ENCODE measurements at places on chromosomes 16 and 17. TPM values are rescaled to one million over a fixed set of nuclear protein-coding genes. Genes with fewer than 3 reads are reported as not detected.

DNA sequence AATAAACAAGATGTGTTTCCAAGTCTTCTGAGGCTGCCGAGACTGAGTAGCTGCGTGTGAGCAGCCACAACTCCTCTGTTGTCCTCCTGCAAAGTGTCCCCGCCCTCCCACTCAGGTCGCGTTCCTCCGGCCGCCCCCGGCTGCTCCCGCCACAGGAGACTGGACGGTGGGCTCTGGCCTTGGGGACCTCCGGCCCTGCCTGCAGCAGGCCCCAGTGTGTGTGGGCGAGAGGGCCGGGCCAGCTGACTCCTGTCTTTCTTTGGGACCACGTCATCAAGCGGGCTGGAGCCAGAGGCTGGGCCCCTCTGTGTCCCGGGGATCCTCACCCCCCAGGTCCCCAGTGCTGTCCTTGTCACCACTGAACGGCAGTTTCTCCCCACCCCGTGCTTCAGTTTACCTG lies 175.3 kb downstream of the NPIPB11 start:
- no peaks in the 10 kb centered on the region for H3K36me3 ChIP-seq
- no peaks in the 10 kb centered on the region for H3K27me3 ChIP-seq
- DNase-seq: peak; percentile 4
- peak overlapping the region; percentile 20 for H3K27ac ChIP-seq
- no peak overlapping the region for H3K4me3 ChIP-seq
- H3K4me1 ChIP-seq: peaks cover 23% of the 10 kb centered on the region

DNA sequence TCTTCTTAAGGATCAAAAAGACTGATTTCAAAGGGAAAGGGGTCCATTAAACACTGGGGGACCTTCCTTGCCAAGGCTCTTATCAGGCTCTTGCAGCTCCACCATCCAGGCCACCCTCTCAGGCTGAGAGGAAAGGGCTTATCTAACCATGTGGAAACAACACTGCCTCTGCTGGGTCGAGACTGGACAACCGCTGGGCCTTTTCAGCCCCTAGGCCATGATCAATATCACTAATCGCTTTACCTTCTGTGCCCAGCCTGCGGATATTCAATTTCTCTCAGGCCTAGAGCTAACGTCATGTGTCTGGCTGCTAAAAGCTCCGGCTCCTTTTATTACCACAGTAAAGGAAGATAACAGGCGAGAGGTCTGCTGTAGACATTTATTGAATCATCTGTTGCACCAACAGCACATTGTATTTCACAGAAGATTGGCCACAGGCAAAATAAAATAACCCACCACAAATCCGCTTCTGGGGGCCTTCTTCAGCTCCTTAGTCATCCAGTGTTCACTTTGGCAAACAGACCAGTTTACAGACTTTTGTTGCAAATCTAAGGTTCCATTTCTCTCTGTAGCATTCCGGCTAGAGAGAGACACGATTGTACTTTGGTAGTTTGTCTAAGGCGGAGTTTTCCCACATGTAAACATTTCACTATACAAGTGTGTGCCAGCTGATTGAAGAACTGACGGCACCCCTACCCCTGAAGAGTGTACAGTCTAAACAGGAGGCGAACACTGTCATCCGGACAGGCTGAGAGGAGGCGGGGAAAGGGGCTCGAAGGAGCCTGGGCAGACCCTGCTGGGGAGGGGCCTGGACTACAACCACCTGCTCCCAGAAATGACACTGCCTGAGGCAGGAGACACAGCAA lies 13.9 kb downstream of the CYB561 start:
- H3K36me3 ChIP-seq: no peaks in the 10 kb centered on the region
- H3K27ac ChIP-seq: peak overlapping the region; percentile 83
- H3K4me3 ChIP-seq: no peak overlapping the region
- no peaks in the 10 kb centered on the region for H3K27me3 ChIP-seq
- H3K4me1 ChIP-seq: no peaks in the 10 kb centered on the region
- no peak for DNase-seq

DNA sequence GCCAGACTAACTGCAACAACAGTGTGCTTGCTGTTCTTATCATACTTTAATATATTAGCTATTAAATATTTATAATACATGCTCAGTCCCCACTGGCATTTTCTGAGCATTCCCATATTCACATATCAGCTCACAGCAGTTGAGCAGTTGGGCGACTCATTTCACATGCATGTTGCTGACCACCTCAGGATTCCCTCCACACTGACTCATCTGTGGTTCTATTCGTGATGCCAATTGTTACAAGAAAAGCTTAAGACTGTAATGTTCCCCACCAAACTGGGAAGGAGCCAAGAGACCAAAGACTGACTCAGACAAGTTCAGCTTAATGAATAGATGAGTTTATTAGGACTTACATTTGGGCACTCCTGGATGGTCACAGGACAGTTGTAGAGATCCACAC lies 100.3 kb upstream of the KIF2B start:
- no peak for DNase-seq
- no peak overlapping the region for H3K27ac ChIP-seq
- no peaks in the 10 kb centered on the region for H3K36me3 ChIP-seq

DNA sequence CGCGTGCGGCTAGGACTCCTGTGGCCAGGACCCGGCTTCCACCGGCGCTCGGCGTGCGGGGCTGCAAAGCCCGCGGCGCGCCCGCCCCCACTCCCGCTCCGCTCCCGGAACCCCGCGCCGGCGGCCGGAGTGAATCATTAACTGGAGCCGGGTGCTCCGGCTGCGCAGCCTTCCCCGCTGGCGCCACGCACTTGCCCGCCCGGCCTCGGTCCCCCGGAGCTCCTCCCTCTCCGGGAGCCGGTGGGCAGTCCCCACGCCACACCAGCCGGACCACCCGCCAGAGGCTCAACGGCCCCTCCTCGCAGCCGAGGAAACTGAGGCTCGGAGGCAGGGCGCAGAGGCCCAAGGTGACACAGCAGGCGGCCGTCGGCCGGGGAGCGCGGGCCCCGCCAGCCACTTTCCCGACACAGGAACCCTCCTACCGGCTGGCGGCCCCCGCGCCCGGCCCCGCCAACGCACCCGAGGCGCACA lies 580 bp downstream of the BCAR1 start:
- peak overlapping the region; percentile 93 for H3K4me3 ChIP-seq
- peak overlapping the region; percentile 99 for H3K27ac ChIP-seq
- H3K36me3 ChIP-seq: no peaks in the 10 kb centered on the region

DNA sequence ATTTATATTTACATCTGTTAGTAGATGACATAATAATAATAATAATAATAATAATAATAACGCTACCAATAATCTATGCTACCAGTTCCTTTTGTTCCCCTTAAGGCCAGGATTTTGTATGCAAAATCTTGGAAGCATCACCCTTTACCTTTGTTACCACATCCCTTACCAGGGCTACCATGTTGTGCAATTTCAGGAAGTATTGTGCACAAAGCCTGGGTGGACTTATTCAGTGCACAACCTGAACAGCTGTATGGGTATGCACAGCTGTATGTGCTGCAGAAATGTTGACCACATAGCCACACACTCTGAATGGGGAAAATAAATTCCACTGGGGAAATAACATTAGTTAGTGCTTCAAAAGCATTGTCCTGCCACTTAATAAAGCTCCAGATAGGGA lies 19.9 kb upstream of the CALB2 start:
- H3K4me3 ChIP-seq: no peak overlapping the region
- peaks cover 6% of the 10 kb centered on the region for H3K27me3 ChIP-seq
- H3K36me3 ChIP-seq: no peaks in the 10 kb centered on the region
- no peak overlapping the region for H3K27ac ChIP-seq
- H3K4me1 ChIP-seq: no peaks in the 10 kb centered on the region

GRCh38 chr16:22946433-22946832 lies 132.5 kb downstream of the HS3ST2 start:
- H3K27ac ChIP-seq: no peak overlapping the region
- H3K4me3 ChIP-seq: no peak overlapping the region
- no peak for DNase-seq
- no peaks in the 10 kb centered on the region for H3K4me1 ChIP-seq

GRCh38 chr16:8851761-8852403 lies 16.9 kb downstream of the CARHSP1 start:
- peaks cover 5% of the 10 kb centered on the region for H3K4me1 ChIP-seq
- no peaks in the 10 kb centered on the region for H3K27me3 ChIP-seq
- peaks cover 10% of the 10 kb centered on the region for H3K36me3 ChIP-seq
- H3K27ac ChIP-seq: no peak overlapping the region
- DNase-seq: no peak
- H3K4me3 ChIP-seq: no peak overlapping the region

DNA sequence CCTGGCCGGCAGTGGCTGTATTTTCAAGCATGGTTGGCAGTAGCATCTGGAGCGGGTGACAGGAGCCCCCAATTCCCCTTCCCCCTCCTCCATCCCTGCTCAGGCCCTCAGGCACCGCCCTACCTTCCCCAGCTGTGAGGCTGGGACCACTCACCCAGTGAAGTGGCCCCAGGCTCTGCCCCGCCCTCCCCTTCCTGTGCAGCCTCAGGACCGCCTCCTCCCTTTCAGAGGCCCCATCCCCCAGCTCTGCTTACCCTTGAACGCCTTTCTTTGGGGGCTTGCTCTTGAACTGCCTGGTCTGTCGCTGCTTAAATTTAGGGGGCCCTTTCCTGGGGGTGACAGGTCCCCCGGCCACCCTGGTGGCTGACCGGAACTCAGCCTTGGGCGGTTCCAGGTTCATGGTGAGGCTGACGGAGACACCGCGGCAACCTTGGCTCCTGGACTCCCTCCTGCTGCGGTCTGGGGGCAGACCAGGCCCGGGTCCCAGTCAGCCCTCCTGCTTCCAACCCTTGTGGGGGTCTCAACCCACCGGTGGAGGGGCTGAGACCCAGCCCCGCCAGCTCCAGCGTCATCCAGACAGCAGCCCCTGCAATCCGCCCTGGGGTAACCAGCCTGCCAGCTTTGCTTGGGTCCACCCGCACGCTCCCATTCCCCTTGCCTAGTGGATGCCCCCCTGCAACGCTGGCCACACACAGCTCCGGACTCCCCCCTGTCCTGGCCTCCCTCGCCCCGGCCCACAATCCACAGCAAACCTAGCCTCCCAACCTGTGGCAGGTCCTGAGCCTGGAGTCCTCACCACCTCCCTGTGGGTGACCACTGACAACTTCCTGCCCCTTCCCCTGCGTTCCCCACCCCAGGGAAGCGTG lies 3.2 kb downstream of the PDE6G start:
- H3K27ac ChIP-seq: no peak overlapping the region
- no peaks in the 10 kb centered on the region for H3K4me1 ChIP-seq
- H3K27me3 ChIP-seq: no peaks in the 10 kb centered on the region
- no peaks in the 10 kb centered on the region for H3K36me3 ChIP-seq

GRCh38 chr17:4969047-4969550 lies 1.5 kb upstream of the SPAG7 start:
- no peaks in the 10 kb centered on the region for H3K36me3 ChIP-seq
- no peak for DNase-seq
- H3K27ac ChIP-seq: peak overlapping the region; percentile 95
- H3K27me3 ChIP-seq: no peaks in the 10 kb centered on the region

DNA sequence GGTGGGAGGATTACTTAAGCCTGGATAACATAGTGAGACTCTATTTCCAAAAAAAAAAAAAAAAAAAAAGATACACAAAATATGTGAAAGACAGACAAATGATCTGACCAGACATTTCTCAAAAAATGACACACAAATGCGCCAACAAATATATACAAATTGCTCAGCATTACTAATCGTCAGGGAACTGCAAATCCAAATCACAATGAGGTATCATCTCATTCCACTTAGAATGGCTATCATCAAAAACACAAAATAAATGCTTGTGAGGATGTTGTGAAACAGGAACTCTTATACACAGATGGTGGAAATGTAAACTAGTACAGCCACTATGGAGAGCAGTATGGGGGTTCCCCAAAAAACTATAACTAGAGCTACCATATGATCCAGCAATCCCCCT lies 62.4 kb downstream of the STX8 start:
- no peaks in the 10 kb centered on the region for H3K27me3 ChIP-seq
- no peak overlapping the region for H3K27ac ChIP-seq
- no peak overlapping the region for H3K4me3 ChIP-seq
- peaks cover 8% of the 10 kb centered on the region for H3K36me3 ChIP-seq

- no peak overlapping the region for H3K27ac ChIP-seq
- DNase-seq: no peak
- H3K36me3 ChIP-seq: no peaks in the 10 kb centered on the region
- no peak overlapping the region for H3K4me3 ChIP-seq
Observed at GRCh38 chr16:49456763-49457162, 83.2 kb downstream of the C16orf78 start.

DNA sequence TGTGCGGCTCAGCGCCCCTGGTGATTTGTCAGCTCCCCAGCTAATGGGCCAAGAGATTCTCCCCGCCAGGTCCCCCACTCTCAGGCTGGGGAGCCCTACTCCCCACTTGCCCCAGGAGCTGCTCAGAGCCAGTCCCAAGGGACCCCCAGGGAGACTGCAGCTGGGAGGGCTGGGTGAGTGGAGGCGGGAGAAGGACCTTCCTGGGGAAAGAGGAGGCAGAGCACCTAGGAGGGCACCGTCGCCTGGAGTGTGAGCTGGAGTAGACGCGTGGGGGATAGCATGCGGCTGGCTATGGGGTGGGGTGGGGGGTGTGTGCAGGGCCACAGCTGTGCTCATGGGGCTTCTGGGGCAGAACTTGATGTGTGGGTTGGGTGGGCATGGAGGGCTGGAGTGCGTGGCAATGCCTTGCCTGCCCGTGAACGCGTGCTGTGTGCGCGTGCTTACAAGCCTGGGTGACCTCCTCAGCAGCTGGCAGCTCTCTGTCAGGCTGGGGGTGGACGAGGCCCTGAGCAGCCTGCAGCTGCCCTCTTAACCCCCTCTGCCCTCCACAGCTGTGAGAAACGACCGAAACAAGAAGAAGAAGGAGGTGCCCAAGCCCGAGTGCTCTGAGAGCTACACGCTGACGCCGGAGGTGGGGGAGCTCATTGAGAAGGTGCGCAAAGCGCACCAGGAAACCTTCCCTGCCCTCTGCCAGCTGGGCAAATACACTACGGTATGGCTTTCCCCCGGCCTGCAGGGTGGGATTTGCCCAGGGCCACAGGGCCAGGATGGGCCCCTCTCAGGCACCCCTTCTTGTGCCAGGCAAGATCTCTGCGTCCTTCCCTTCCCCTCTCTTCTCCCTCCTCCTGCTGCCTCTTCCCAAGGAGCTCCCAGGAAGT lies 12.9 kb downstream of the GJD3 start:
- no peak for DNase-seq
- H3K27ac ChIP-seq: peak overlapping the region; percentile 96
- H3K27me3 ChIP-seq: no peaks in the 10 kb centered on the region
- H3K36me3 ChIP-seq: no peaks in the 10 kb centered on the region

DNA sequence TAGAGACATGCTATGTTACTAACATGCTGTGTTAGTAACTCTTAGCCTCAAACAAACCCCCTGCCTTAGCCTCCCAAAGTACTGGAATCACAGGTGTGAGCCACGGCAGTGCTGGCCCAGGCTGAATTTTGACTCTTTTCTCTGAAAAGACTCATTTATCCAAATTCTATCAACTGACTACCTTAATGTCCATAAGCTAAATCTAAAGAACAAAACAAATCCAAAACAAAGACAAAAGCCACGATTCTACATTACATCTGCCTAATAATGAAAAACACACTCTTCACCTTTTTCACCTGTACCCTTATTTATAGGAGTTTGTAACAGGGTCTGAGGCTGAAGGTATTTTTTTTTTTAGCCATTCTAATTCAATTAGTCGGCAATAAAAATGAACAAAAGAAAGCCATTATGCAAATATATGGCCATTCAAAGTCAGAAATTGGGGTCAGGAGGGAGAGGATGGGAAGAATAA lies 432.5 kb downstream of the RBFOX1 start:
- H3K4me3 ChIP-seq: no peak overlapping the region
- H3K27ac ChIP-seq: no peak overlapping the region
- H3K36me3 ChIP-seq: no peaks in the 10 kb centered on the region

QPRT gene
- 15.3 TPM for total RNA-seq

C1QL1 gene
- 9.8 TPM for total RNA-seq

P2RX5 gene
- not detected for total RNA-seq

All from tibial nerve (tissue), 4 donors.